ENCODE measurements at places on chromosomes 7 and 10. TPM values are rescaled to one million over a fixed set of nuclear protein-coding genes. Genes with fewer than 3 reads are reported as not detected.

Gene TASOR2
- total RNA-seq: 76.1 TPM

Gene HMX2
- total RNA-seq: not detected

Gene GIMAP6
- 0.15 TPM for total RNA-seq

Gene RNF148
- 1.3 TPM for total RNA-seq

Gene SPDYE9
- total RNA-seq: under 0.01 TPM

Gene CLCN1
- not detected for total RNA-seq

Measured in smooth muscle cell of trachea (primary cell).